ENCODE measurements at places on chromosomes 1 and 21.

DNA sequence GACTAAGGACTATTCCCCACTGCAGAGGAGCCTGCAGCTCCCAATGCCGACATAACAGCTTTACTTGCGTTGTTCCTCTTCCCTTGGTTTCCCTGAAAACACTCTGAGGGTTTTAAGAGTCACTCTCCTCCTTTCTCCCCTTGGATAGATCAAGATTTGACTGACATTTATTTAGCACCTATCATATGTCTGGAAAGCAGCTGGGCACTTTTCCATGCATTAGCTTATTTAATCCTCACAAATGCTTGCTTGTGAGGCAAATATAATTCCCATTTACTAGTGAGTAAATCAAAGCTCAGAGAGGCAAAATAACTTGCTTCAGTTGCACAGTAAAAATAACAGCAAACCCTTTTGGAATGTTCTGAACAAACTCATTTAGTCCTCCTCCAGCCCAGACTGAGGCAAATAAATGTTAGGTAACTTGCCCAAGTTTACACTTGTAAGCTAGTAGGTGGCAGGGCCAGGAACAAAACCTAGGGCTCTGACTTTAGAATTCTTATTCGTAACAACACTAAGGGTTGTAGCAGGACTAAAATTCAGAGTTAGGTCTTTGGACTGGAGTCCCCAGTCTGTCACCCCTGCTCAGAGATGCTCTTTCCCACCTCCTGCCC is 81.4 kb downstream of the KCND3 start:
- peak; percentile 59 for DNase-seq

- DNase-seq = peak; percentile 54
Measured at GRCh38 chr1:180133193-180133592, 21.5 kb upstream of the QSOX1 start.

- no peak for DNase-seq
Measured at GRCh38 chr1:22490309-22490708, 38.7 kb downstream of the ZBTB40 start.

- DNase-seq = peak; percentile 81
Measured at GRCh38 chr1:14245954-14246353, 352.5 kb upstream of the KAZN start.

GRCh38 chr1:14263225-14263624 is 335.3 kb upstream of the KAZN start:
- DNase-seq = peak; percentile 91

- peak; percentile 32 for DNase-seq
Measured at GRCh38 chr1:80155371-80155770, 1148.8 kb upstream of the ADGRL4 start.

GRCh38 chr1:100445565-100445964 is 92.4 kb upstream of the GPR88 start:
- no peak for DNase-seq

DNA sequence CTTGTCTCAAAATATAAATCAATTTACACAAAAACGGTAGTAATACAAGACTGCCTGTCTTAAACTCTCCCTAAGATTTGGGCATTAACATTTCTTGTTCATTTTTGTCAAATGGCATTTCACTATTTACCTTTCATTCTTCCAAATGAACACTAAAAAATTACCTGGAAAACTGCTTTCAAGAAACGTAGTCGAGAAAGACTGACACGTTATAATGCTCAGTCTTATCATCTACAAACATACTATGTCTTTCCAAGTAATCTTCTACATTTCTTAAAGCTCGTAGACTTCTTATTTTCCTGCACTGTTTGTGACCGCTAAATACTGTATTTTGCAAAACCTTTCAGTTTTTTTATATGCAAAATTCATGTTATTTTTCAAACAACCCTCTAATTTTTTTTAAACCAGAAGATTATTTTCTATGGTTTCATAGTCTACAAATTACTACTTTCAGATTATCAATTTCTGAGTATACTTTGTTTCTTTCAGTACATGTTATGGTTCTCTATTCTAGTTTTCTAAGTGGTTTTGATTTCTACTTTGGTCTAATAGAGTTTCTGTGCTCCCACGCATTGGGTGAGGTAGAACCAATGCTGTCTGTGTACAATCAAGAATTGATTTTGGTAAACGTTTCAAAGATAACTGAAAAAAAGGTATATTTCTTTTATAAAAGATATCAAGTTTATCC is 336.4 kb downstream of the SMYD3 start:
- DNase-seq = no peak

DNA sequence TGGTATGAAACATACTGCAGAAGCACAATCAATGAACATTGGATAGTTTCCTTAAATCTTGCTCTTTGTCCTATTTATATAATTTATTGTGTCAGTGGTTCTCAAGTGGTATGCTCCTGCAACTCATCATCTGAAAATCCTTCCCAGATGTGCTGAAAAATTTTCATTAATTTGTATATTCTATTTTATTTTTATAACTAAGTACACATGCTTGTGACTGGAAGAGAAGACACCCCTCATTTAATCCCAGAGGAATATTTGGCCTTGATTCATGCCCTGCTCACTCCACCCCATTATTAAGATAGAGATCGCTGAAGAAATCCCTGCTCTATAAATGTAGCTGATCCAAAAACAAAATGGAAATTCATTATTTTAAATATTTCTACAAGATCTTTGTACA is 870.5 kb upstream of the CXADR start:
- DNase-seq = no peak

GRCh38 chr1:151457911-151458801 is 1.1 kb downstream of the POGZ start:
- peak; percentile 91 for DNase-seq

DNA sequence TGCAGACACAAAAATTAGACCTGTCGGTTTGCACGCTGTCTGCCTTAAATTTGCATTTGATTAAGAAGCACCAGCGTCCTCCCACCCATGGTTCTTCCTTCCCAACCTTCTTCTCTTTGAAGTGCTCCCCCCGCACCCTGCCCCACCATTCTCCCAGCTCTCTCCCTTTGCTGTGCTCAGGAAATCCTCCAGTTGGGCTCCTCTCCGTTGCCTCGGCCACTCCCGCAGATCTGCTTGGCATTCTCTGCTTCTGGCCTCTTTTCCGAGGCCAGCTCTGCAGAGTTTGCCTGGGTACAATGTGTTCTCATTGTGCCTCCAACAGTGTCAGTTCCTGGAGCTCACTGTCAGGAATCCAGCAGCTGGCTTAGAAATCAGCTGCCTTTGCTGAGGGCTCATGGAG is 126.1 kb downstream of the NAV1 start:
- no peak for DNase-seq

DNA sequence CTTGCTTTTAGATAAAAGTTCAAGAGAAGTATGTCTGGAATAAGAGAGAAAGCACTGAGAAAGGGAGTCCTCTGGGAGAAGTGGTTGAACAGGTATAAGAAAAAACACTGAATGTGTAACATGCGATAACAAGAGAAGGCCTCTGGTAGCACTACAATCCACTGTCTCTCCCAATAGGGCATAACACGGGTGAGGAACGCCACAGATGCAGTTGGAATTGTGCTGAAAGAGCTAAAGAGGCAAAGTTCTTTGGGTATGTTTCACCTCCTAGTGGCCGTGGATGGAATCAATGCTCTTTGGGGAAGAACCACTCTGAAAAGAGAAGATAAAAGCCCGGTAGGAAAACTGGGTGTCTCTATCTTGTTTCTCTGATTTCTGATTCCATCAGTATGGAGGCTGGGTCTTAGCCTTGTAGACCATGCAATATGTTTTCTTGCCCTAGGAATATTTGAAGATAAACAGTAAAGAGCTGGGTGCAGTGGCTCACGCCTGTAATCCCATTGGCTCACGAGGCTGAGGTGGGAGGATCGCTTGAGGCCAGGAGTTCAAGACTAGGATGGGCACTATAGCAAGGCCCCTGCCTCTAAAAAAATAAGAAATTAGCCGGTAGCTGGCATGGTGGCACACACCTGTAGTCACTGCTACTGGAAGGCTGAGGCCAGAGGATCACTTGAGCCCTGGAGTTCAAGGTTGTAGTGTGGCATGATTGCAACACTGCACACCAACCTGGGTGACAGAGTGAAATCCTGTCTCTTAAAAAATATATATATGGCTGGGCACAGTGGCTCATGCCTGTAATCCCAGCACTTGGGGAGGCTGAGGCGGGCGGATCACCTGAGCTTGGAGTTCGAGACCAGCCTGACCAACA is 40.4 kb downstream of the DAP3 start:
- peak; percentile 88 for DNase-seq

All from NCI-H82 (cell line).